NCI-H1930 (cell line): ENCODE measurements at places on chromosomes 4 and X.

- DNase-seq = no peak
Observed at GRCh38 chrX:96147681-96148080, 537.0 kb upstream of the DIAPH2 start.

DNA sequence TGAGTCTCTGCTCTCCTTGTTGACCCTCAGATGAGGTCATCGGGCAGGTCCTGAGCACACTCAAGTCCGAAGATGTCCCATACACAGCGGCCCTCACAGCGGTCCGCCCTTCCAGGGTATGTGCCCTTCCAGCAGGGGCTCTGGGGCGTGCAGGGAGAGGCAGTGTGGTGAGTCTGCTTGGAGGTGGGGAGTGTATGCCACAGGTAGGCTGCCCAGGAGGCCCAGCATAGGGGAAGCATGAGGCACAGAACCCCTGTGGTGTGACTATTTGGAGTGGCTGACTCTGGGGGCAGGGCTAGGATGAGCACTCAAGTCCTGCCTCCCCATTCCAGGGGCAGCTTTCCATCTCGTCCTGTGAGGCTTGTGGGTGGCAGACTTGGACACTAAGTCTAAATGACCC is 3.3 kb upstream of the GDI1 start:
- DNase-seq = no peak

- DNase-seq = no peak
Observed at GRCh38 chr4:142307857-142308256, 538.2 kb downstream of the INPP4B start.

- no peak for DNase-seq
Observed at GRCh38 chr4:53123819-53124218, 242.0 kb downstream of the SCFD2 start.

- no peak for DNase-seq
Observed at GRCh38 chr4:53763813-53764597, 172.7 kb upstream of the LNX1 start.
